SIG-M5 (cell line): ENCODE measurements at places on chromosomes 6 and 20.

DNA sequence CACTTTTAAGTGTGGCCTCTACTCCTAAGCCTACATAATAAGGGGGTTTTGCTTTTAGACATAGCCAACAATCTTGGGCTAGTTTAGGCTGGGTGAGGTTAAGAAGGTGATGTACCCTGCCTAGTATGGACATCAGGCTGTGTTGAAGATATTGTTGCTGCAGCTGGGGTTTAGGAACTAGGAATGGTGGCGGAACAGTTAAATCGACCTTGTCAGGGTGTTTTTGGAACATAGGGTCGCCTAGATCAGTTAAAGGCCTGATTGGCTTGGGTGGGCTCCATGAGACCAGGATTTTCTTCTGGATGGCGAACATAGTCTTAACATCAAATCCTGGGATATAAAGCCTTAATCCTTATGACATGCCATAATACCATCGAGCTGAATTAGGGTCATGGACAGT lies 156.1 kb downstream of the TRIM27 start:
- no peak for DNase-seq

DNA sequence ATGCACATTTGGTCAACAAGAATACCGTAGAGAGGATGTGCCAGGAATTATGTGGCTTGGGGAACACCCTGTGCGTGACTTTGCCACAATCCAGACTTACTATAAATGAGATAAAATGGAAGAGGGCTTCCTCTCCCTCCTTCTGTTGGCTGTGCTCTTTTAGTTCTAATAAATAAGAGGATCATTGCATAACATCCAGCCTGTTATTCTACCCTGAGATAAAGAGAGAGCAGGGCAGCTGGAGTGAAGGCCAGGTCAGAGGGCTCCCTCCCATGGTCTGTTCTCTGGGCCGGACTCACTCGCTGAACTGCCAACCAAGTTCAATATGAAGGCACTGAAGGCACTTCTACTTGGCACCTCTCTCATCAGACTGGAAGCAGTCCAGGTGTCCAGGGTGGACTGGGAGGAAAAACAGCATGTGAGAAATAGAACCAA lies 91.7 kb downstream of the MTFR2 start:
- DNase-seq: no peak

- DNase-seq: no peak
Observed at GRCh38 chr6:105397987-105398386, 4.9 kb downstream of the PREP start.

DNA sequence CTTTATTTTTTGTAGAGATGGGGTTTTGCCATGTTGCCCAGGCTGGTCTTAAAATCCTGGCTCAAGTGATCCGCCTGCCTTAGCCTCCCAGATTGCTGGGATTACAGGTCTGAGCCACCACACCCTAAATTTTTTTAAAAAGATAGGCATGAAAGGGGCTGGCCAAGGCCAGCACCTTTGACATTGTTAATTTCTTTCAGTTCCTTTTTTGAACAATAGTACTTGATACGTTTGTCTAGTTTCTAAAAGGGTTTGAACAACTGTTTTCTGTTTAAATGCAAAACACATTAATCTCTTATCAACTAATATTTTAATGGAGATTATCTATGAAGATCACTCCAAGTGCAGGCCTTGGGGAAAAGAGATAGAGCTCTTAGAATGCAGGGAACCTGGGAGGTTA lies 37.6 kb upstream of the PTPRK start:
- DNase-seq: no peak

DNA sequence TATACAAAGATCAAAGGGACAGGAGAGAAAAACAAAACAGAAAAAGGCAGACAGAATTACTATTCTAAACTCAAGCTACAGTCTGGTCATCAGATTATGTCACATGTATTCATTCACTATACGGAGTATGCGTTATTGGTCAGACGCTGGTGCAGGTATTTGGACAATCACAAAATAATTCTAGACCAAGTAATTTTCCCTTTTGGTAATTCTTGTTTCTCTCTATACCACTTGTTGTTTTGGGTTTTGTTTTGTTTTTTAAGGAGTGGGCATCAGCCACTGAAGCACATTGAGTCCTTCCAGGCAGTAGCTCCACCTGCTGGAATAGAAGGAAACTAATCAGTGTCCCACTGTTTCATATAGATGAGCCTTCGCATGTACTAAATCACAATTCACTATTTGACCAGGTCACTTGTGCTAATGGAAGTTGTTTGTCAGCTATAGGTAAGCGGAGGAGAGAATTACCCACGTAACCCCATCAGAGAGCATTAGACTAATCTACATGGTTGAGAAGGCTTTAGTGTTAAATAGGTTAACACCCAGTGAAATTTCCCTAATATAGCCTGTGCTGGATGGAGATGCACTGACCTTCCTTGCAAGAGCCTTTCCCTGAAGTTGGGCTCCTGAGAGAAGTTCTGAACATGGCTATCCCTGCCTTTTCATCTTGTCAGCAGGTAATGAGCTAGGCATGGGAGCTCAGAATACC lies 77.9 kb downstream of the TNFAIP3 start:
- DNase-seq: no peak

DNA sequence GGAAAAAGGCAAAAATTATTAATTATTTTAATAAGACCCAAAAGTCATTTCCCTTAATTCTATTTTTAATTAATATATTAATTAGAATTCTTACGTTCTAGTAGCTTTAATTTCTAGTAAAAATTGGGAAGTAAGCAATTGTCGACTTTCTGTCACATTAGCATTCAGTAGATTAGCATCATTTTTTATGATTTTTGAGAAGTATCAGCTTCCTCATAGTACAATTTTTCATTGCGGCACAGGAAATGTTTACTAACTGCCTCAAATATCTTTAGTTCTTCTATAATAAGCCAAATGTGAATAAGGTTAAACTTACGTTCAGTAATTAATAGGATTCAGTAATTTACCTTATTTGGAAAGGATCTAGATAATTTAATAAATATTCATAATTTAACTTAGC lies 687.4 kb downstream of the EPM2A start:
- DNase-seq: no peak

- no peak for DNase-seq
Observed at GRCh38 chr20:50506270-50506579, 4.0 kb upstream of the PTPN1 start.

DNA sequence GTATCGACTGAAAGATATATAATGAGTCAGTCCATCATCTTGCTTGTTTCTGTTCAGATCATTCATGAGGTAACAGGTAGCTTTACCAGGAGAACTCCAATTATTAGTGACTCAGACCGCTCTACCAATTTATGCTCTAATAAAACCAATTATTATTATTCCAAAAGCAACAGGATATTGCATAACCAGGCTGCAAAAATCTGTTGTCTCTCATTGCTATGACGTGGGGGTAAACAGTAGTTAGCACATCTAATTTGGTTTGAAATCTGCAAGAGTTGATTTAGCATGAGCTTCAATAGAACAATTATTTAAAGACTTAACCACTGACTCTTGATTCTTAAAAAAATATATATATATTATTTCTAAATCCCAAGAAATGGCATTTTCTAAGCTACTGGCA lies 90.9 kb upstream of the MAP7 start:
- DNase-seq: no peak

DNA sequence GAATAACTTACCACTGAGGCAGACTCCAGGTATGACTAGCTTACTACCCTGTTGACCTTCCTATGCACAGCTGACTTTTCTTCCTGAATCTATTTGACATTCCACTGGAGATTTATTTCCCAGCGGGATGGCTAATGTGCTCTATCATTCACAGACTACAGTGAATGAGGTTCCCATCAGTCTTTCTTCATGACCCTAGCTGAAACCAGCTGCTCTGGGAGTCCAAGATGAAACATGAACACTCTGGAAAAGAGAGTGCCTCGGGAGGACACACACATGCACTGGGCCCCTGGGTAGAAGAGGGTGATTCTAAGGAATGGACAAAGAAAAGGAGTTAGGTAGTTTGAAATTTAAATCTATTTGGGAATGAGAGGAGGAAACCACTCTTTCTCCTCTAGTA lies 82.6 kb upstream of the DST start:
- DNase-seq: no peak

GRCh38 chr6:159036673-159037072 lies 8.1 kb downstream of the TAGAP start:
- no peak for DNase-seq

DNA sequence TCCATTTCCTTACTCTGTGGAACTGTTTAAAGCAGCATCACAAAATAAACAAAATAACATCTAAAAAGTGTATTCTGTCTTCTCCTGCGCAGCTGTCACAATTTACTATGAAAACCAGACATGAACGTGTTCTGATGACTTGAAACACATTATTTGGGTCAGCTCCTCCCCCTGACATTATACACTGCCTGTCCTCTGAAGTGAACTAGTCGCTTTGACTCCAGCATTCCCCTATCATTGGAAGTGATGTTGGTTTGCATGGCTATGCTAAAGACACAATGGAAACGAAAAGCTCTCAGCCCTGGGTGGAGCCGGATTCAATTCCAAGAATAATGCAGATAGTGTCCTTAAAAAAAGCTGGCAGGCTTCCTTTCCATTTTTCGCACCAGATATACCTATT lies 125.9 kb downstream of the FYN start:
- DNase-seq: no peak

- peak; percentile 49 for DNase-seq
Observed at GRCh38 chr20:47487175-47487917, 14.3 kb upstream of the NCOA3 start.

GRCh38 chr6:31128093-31128676 lies 7.9 kb upstream of the CDSN start:
- no peak for DNase-seq

- no peak for DNase-seq
Observed at GRCh38 chr6:168039849-168040248, 39.2 kb downstream of the FRMD1 start.

DNA sequence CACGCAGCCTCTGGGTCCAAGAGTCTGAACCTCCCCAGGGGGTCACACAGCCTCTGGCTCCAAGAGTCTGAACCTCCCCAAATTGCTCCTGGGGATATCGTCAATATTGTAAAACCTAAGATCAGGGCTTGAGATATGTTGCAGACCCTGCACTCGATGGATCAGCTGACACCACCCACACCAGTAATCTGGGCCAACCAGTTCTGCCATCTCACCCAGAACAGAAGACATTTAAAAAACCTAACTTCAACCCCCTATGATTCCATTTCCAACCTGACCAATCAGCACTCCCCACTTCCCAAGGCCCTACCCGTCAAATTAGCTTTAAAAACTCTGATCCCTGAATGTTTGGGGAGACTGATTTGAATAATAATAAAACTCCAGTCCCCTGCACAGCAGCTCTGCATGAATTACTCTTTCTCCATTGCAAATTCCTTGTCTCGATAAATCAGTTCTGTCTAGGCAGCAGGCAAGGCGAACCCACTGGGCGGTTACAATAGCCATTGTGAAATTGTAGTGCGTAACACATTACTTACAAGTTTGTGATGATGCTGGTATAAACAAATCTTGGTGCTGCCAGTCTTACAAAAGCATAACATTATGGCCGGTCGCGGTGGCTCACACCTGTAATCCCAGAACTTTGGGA lies 32.4 kb upstream of the FAM135A start:
- DNase-seq: no peak

GRCh38 chr6:14876778-14877613 lies 368.9 kb upstream of the JARID2 start:
- no peak for DNase-seq

DNA sequence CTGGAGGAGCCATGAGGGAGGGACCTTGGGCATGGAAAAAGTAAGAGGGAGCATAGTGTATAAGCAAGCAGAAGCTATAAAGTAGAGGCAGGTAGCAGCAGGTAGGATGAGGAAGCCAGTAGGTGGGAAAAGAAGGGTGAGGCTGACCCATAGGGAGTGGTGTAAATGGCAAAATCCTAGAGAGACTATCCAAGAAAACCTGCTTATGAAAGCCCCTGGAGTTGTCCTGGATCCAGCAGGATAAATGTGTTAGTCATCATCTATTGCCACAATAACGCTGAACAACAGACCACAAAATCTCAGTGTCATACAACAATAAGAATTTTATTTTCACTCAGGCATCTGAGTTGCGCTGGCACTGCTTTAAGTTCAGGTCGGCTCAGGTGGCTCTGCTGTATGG lies 30.2 kb downstream of the CHD6 start:
- no peak for DNase-seq

DNA sequence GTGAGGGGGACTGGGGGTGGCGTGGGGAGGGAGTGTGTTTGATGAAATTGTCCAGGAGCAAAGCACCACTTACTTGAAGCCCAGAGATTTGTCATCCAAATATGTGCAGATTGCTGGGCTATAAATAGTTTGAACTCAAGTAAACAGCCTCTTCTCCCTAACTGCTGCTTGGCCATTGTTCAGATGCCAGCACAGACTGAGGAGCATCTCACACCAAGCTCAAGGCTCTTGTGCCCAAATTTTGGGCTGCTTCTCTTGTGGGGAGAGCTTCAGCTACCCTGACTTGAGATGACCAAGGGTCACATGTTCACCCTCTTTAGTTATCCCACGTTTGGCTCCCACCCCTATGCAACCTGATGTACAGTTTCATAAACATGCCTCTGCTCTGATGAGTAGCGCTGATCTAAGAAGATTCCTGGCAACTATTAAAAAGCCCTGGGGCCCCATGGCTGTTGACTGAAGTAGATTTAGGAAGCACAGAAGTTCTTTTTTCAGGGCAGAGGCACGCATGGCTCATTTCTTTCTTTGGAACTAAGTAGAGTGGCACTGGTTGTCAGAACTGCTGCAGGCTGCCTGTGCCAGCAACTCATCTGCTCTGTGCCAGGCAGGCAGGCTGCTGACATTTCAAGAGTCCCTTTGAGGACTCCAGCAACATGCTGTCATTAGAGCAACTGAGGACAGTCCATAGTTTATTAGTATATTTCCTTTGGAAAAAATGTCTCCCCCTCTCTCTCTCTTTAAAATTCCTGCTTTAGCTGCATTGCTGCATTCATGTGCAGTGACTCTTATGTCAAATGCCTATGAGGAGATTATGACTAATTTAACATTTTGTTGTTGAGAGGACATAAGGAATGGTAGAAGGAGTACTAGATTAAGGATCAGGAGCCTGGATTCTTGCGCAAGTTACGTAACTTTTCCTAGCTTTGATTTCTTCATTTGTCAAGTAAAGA lies 9.6 kb upstream of the PKIG start:
- DNase-seq: no peak

DNA sequence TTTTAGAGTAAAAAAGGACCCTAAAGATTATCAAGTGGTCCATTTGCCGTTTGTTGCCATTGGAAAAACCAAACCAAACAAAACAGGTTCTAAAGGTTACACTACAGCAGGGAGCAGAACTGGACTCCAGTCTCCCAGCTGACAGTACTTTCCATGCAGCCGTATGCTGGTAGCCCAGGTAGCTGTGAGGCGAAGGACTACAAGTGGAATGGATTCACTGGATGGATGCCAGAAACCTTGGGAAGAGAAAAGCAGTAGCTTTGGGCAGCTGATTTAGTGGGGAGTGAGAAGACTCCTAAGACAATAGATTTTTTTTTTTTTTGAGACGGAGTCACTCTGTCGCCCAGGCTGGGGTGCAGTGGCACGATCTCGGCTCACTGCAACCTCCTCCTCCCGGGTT lies 88.3 kb downstream of the SASH1 start:
- no peak for DNase-seq
